GM03348 (cell line): ENCODE measurements at places on chromosomes 6 and 20.
A peak's percentile ranks its signal among the peaks of the same experiment; 100 is the strongest.

DNA sequence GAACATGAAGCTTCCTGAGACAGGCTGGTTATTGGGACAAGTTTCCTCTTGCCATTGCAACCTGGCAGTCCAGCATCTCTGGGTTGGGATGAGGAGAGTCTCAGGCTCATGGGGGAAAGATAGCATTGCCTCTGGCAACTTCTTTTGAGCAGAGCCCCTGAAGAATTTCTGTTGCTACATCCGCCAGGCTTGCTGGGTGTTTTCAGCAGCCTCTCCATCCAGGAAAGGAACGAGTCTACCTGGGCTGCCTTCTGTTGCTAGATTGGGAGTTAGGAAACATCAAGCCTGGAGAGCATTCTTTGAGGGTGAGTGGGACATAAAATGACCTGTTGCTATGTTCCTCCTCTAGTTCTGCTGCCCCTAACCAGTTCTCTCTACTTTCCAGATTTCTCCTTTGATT lies 313.5 kb downstream of the RFPL4B start:
- no peak for DNase-seq

DNA sequence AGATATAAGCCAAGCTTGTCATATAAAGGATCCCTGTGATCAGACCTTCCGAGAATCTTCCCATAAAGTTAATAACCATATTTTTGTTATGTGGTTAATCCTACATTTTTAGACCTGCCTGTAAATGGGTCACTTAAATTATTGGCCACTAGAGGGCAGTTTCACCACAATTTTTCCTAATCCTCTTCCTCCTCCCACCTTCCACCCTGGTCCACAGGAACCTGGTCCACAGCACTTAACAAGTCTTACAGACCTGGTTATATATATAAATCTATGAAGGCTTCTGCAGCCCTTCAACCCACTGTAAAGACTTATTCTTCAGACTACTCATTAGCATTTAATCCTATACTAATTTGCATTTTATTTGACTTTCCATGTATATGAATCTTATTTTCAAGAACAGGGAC lies 28.3 kb downstream of the MRS2 start:
- DNase-seq, result peak; percentile 60

DNA sequence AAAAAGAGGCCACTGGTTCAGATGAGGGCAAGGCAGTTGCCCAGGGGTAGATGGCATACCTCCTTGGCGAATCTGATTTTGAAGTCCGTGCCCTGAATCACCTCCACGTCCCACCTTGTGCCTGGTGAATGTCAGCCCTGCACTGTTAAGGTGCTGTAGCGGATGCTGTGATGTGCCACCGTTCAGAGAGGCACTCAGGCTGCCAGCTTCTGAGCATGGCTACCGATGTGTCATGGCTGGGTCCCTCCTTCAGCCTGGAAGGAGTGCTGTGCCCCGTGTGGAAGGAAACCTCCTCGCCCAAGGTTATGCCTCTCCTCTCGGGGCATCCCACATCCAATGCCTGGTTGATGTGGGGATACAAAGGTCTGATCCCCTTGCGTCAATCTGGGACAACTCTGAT lies 43.6 kb downstream of the UST start:
- DNase-seq, result no peak

GRCh38 chr6:117494283-117494682 lies 11.8 kb downstream of the DCBLD1 start:
- DNase-seq, result no peak

- DNase-seq, result no peak
These were observed 11.2 kb upstream of the PCMTD2 start for GRCh38 chr20:64244281-64244805.

- DNase-seq, result peak; percentile 76
These were observed 73.4 kb upstream of the NOX3 start for GRCh38 chr6:155528982-155529453.

GRCh38 chr6:54248319-54248718 lies 59.9 kb upstream of the TINAG start:
- no peak for DNase-seq

DNA sequence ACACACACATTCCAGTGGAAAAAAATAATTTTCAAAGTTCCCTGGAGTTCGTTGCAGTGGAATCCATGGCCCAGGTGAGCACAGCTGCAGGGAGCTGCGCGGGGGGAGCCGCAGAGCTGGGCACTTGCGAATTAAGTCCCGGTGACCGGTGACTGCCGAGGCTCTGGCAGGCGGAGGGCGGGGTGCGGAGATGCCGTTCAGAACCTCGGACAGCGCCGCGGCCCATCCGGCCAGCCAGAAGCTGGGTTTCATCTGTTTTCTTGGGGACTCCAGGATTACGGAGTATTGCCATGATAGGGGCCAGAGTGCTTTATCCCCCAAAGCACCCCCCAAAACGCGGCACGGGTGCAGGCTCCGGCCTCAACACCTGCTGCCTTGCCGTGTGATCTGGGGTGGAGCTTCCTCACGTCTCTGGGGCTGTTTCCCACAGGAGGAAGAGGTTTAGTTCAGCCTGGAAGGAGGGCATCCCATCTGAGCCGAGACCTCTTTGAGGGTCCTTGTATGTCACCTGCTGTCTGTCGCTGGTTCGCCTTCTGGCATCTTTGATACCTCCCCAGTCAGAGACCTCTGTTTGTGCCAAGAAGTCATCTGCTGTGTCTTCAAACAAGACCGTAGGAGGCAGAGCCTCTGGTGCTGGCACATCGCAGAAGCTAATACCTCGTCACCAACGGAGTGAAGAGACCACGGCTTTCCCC lies 99.4 kb downstream of the YTHDF1 start:
- DNase-seq, result peak; percentile 75
